ENCODE measurements at places on chromosomes 11 and 22.

DNA sequence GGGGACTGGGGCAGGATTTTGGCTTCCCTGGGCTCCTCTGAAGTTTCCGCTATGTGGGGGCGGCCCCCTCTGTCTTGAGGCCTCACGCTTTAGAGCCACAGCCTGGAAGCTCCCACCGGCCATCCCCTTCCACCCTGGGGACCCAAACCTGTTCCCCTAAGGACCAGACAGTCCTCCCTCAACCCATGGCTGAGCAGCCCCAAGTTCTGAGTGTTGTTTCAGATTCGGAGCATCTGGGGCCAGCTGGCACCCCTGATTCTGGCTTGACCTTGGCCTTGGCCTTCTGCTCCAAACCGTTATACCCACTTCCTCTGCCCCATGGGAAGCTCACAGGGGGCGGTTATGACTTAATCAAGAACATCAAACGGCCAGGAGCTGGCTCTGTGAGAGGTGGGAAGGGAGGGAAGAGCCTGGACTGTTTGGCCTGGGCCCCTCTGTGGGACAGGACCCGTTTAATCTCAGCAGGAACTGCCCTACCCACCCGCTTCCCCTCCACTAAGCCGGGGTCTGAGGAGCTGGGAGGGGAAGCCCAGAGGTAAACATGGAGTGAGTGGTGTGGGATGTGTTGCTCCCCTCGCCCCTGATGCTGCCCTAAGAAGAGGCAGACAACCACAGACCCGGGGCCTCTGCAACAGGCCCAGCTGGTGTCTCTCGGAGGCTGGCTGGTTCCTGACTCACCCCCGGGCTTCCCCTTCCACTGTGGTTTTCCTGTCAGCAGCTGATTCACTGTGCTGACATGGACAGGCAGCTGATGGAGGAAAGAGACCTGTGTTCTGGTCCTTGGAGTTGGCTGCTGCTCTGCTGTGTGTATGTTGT is 3.4 kb downstream of the CD82 start:
- DNase-seq, result peak; percentile 90

- DNase-seq, result peak; percentile 7
Observed at GRCh38 chr11:64619811-64620380, 28.9 kb downstream of the SLC22A12 start.

GRCh38 chr11:115481528-115481927 is 22.7 kb downstream of the CADM1 start:
- no peak for DNase-seq

- DNase-seq, result no peak
Observed at GRCh38 chr11:58562375-58562800, 13.3 kb downstream of the LPXN start.

DNA sequence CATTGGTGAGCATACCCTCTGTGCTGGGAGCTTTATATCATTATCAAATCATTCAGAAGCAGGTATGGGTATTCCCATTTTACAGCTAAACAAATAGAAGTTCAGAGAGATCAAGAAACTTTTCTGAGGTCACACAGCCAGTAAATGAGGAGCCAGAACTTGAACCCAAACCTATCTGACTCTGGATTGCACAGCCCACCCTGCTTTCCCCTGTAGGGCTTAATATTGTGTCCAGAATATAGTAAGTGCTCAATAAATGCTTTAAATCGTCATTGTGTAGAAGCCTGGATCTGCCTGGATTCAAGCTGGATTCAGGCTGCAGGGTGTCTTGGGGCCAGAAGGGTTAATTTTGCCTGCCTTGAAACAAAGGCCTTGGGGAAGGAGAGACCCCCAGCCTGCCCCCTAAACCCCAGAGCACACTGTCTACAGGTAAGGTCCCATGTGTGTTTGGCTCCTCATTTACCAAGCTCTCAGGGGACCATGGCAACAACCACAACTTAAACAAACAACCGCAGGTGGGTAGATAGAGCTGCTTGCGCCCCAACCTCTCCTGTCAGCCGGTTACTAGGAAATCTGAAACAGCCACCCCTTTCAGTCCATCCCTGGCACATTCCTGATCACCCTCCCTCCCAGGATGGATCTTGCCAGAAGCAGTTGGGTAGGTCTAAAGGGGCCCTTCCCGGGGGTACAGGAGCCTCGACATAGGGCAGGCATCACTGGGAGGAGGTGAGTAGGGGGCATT is 3.0 kb upstream of the SEC14L3 start:
- DNase-seq, result no peak

DNA sequence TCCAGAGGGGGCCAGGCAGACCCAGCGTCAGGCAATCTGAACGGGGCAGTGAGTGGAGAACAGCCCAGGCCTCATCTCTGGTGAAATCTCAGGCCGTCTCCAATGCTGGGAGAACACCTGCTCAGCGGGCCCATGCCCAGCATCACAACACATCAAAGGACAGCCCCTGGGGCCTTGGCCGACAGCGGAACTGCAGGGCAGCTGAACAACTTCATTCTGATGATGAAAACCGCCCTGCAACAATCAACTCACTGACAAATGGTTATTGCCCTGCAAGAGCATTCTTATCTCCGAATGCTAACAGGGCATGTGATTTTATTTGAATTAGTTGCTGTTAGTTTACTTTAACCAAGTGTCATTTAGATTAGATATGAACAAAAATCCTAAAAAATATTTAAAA is 14.6 kb downstream of the CELSR1 start:
- no peak for DNase-seq

DNA sequence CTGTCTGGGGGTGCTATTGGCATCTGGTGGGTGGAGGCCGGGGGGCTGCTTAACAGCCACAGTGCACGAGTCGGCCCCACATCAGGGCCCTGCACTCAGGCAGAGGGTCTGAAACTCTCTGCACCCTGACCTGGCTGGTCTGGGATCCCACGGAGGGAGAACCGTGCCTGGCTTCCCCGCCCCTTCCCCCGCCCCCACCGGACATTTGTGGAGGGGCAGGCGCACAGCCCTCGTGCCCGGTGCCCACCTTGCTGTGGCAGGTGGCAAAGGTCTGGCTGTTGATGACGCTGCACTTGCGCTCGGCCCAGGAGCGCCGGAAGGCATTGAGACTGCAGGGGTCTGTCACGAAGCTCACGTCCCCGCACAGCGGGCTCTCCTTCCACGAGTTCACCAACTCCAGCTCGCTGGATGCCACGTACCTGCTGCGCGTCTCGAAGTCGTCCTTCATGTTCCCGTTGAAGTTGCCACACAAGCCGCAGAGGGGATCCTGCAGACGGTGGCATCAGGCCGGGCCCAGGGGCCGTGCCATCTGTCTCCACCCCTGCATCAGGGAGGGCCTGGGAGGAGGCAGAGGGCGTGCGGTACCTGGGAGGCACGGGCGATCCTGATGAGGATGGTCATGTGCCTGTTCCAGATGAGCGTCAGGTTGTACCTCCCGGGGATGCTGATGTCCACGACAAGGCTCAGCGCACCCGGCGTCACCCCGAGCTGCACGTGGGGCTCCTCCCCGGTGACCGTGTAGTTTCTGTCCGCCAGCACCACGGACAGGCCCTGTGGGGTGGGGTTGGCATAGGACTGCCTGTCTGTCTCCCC is 11.7 kb downstream of the MUC6 start:
- no peak for DNase-seq

DNA sequence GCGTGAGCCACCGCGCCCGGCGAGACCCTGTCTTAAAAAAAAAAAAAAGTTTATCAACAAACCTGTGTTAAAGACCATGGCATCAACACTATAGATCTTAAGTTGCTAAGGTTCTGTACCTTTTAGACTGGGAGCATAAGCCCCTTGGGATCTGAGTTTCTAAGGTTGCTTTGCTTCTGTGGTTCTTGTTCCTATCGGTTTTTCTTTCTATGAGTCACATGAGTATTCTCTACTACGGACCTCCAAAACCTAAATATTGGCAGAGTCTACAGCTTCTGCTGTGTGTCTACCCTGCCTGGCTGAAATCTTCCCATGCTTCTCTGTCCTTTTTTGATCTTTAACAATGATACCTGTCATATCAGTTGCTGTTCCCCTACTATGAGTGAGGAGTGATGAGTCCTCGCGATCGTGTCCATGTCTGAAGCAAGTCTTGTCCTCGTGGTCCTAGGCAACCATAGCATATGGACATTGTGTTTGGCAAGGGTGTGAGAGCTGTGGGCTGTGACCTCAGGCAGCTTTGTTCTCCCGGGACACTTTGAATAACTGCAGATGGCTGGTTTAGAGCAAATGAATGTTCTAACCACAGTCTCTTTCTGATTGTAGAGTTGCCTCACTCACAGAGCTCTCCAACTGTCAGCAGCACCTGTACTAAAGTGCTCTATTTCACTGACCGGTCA is 9.0 kb upstream of the DLAT start:
- DNase-seq, result no peak

- DNase-seq, result no peak
Observed at GRCh38 chr11:129426038-129426437, 50.4 kb downstream of the BARX2 start.
